Neural crest cell (in vitro differentiated cells): ENCODE measurements at places on chromosomes 6 and 20. TPM values are rescaled to one million over a fixed set of nuclear protein-coding genes. Genes with fewer than 3 reads are reported as not detected.

DNA sequence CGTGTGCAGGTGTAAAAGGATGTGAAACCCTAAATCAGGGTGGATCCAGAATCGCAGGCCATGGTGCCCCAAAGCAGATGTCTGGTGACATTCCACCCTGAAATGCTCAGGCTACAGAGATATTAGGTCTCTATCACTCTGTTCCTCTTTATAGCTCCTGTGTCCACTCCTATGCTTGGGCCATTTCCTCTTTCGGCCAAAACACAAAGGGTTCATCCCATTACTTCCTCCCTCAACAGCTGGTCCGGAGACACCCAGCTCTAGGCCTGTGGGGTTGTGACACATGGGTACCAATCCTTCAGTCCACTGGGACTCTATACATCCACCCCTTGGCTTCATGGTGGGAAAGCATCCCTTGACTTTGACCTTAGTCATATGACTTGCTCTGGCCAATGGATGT is 1.7 kb upstream of the SIGLEC1 start:
- DNase-seq, result no peak

The STX16 gene
- total RNA-seq, result 57.3 and 58.7 TPM in 2 replicates

The SRSF12 gene
- 21.9 and 23.5 TPM in 2 replicates for total RNA-seq

The COL11A2 gene
- total RNA-seq, result 4.2 and 5.9 TPM in 2 replicates

The SNX3 gene
- total RNA-seq, result 71.0 and 75.6 TPM in 2 replicates

The NKX2-4 gene
- not detected in 2 replicates for total RNA-seq

DNA sequence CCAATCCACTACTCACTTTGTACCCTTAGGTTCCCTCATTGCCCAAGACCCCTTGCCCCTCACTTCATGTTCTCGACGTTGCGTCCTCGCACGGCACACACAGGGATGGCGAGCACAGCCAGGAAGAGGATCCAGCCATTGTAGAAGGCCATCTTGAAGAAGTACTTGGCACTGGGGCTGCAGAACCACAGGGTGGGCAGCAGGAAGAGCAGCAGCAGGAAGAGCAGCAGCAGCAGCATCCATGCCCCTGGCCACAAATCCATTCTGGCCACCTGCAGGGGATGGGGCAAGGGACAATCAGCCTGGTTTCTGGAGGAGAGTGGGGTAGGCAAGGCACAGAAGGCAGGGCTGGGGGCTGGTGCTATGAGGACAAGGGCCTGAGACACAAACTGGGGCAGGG is 4.7 kb downstream of the AGPAT1 start:
- no peak for DNase-seq

The SYS1 gene
- 24.6 and 25.7 TPM in 2 replicates for total RNA-seq

- DNase-seq, result no peak
Measured at GRCh38 chr6:45655745-45656476, 278.2 kb upstream of the SUPT3H start.

DNA sequence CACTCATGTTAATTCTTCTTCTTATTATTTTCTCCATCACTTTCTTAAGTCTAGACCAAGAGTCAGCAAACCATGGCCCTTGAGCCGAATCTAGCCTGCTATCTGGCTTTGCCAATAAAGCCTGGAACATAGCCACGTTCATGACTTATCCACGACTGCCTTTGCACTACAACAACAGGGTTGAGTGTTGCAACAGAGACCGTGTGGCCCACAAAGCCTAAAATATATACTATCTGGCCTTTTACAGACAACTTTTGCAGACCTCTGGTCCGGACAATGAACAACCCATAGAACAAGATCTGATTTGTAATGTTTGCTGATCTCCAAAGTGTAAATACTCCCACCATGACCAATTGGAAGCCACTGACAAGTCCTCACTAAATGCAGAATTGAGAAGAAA is 140.5 kb upstream of the CDYL start:
- no peak for DNase-seq

GRCh38 chr6:7172649-7173048 is 64.9 kb downstream of the RREB1 start:
- DNase-seq, result no peak

- DNase-seq, result peak; percentile 16
Measured at GRCh38 chr20:41249411-41250281, 67.9 kb downstream of the ZHX3 start.

DNA sequence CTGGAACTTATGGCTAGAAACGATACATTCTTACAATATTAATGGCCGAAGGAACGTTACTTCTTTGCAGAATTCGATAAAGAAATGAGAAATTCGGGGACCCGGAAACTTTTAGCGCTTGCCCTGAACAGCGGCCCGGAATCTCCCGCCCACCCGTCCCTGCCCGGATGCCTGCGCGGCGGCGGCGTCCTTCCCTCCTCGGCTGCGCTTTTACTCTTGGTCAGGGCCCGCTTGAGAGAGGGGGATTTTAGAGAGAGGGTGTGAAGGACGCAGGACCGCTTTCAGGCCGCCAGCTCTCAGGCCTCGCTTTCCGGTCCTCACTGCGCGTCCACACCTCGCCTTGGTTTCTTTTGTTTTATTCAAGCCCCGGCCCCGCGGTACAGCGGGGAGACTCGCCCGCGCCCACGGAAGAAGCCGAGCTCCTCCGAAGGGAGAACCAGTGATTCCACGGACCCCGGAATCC is 243.7 kb downstream of the ARID1B start:
- no peak for DNase-seq

The KHDC1L gene
- total RNA-seq, result 1.0 TPM in 1 of 2 replicates, not detected in the other

- no peak for DNase-seq
Measured at GRCh38 chr6:131116755-131117360, 18.4 kb upstream of the AKAP7 start.

DNA sequence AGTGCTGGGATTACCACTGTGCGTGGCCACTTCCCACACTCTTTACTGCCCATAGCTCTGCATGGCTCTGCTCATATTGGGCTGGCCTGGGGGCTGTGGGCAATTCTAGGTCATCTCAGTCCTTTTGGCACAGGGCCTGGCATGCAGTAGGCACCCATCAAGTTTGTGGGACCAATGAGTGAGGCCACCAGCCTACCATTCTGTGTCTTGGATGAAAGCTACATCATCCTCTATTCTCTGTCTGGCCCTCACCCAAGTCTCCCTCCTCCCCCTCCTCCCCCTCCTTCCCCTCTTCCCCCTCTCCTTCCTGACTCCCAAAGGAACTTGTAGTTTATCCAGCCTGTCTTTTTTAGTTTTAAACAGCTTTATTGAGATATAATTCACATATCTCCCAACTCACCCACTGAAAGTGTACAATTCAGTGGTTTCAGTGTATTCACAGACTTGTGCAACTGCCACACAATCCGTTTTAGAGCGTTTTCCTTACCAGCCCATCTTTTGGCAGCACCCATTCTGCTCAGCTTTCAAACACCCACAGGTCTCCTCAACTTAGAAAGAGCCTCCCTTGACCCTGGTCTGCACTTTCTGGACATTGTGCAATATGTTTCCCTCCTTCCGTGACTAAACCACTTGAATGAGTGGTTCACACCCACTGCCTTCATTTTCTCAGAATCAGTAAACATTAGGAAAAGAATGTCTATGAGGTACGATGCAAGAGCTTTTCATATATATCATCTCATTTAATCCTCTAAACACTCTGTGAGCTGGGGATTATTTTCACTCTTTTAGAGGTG is 21.5 kb upstream of the MRPS18A start:
- DNase-seq, result no peak

The STMN3 gene
- 96.4 and 101 TPM in 2 replicates for total RNA-seq

DNA sequence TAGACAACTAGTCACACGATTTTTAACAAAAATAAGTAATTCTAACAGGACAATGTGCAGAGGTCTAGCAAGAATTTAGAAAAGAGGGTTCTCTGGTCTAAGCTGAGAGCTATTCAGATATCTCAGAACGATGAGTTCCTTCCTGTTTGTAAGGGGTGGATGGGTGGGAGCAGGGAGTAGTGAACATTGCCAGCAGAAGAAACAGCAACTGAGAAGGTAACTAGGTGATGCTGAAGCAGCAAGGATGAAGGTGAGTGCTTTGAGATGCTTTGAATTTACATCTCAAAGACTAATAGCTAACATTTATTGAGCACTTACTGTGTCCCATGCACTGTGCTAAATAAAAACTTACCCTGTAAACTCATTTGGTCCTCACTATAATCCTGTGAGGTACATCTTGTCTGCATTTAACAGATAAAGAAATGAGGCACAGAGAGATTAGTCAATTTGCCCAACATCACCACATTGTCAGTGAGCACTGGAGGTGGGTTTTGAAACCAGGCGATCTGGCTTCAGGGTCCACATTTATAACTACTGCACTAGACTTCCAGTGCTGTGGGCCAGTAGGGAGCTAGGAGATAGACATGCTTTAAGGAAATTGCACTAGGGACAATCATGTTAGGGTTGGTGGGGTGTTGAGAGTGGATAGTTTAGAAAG is 15.7 kb downstream of the BRD2 start:
- DNase-seq, result no peak

GRCh38 chr6:101956961-101957360 is 563.5 kb downstream of the GRIK2 start:
- no peak for DNase-seq

- DNase-seq, result no peak
Measured at GRCh38 chr6:135901774-135902524, 50.4 kb downstream of the PDE7B start.

- no peak for DNase-seq
Measured at GRCh38 chr6:89834884-89835792, 5.5 kb downstream of the CASP8AP2 start.

- DNase-seq, result no peak
Measured at GRCh38 chr6:50102676-50103075, 52.9 kb upstream of the DEFB112 start.

GRCh38 chr6:3794092-3794491 is 42.6 kb upstream of the PXDC1 start:
- DNase-seq, result no peak

GRCh38 chr6:158460602-158461169 is 99.2 kb upstream of the TMEM181 start:
- DNase-seq, result no peak

- DNase-seq, result peak; percentile 37
Measured at GRCh38 chr6:1720620-1721322, 111.1 kb downstream of the FOXC1 start.

DNA sequence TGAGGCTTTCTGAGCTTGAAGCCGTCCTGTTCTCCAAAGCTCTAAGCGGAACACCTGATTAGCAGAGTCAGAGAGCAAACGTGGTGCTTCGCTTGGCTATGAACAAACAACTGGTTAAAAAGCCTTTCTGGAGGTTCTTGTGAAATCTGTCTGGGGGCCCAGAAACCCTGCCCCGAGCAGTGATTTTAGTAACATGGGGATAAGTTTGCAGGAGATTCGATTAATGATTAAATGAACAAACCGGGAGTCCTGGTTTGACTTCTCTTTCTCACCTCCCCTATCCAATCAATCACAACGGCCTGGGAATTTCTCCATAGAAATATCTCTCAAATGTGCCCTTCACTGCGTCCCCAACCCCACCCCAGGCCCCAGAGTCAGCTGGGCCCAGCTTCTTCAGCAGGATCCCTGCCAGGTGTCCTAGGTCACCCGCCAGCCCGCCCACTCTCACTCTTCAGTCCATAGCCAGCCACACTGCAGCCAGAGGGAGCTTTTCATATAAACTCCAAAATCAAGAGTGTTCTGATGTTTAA is 43.6 kb downstream of the ZDHHC14 start:
- no peak for DNase-seq

DNA sequence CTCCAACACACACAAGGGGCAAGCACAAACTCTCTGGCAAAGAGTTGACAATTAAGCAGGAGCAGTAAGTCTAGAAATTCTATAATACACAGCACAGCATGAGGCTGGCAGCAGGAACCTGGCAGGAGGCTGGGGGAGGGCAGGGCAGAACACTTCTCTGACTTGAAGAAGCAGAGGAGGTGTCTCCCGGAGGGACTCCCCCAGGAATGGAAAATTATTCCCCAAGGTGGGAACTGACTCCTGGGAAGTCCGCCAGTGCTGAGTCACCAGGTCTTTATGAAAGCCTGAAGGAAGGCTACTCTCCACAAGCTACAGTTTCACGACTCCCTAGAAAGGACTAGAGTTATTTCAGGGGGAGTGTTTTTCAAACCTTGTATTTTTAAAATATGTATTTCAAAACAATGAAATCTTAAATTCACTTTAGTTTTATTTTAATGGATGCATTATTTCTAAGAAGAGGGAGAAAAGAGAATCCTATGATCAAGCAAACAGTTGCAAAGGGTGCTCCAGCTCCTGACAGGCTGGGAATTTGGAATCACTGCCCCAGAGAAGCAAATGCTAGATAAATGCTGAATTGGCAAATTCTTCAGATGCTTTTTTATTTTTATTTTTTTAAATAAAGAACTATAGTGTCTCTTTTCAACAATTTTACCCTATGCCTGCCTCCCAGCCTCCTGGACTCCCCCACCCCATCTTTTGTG is 192.8 kb downstream of the LY86 start:
- DNase-seq, result no peak

GRCh38 chr6:18087396-18088165 is 34.9 kb downstream of the NHLRC1 start:
- DNase-seq, result no peak

DNA sequence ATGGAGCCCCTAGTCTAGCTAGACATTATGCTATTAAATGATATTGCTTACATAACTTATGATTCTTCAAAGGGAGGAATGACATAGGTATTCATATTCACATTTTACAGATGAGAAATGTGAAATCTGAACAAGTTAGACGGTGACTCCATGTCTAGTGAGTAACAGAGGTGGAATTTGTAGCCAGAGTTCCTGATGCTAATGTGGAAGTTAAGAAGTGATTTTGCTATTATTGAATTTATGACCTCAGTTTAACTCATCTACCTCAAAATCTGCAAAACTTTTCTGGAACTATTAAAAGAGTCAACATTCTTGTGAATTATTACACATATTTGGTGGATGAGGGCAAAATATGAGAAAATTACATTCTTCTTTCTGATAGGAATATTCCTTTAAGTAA is 347.6 kb upstream of the MMS22L start:
- DNase-seq, result no peak

DNA sequence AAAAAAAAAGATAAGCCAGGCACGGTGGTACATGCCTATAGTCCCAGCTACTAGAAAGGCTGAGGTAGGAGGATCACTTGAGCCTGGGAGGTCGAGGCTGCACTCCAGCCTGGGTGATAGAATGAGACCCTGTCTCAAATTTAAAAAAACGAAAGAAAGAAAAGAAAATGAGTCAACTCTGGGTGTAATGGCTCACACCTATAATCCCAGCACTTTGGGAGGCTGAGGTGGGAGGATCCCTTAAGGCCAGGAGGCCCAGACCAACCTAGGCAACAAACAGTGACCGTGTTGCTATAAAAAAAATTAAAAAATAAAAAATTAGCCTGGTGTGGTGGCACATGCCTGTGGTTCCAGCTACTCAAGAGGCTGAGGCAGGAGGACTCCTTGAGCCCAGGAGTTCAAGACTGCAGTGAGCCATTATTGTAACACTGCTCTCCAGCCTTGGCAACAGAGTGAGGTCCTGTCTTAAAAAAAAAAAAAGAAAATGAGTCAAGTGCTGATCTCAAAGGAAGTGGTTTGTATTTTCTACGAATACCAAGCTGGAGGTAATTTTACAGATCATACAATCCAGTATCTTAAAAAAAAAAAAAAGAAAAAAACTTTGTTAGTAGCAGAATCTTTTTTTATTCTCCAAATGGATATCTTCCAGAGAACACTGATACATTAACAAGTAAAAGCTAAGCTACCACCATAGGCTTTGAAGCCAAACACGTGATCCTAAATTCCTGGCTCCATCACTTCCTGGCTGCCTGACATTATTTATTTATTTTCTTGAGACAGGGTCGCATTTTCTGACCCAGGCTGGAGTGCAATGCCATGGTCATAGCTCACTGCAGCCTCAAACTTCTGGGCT is 5.7 kb downstream of the COMMD7 start:
- DNase-seq, result no peak
